ENCODE measurements at places on chromosomes 13 and 19. TPM values are rescaled to one million over a fixed set of nuclear protein-coding genes. Genes with fewer than 3 reads are reported as not detected.

Gene QPCTL
- total RNA-seq, result 1.2 TPM

Gene ZNF492
- 0.12 TPM for total RNA-seq

Gene PRR22
- total RNA-seq, result 0.84 TPM

Gene BRME1
- 0.72 TPM for total RNA-seq

GRCh38 chr19:46963093-46963734, 56.4 kb upstream of the NPAS1 start:
- DNase-seq, result no peak

GRCh38 chr19:14686411-14686810, 3.4 kb upstream of the ZNF333 start:
- no peak for DNase-seq

DNA sequence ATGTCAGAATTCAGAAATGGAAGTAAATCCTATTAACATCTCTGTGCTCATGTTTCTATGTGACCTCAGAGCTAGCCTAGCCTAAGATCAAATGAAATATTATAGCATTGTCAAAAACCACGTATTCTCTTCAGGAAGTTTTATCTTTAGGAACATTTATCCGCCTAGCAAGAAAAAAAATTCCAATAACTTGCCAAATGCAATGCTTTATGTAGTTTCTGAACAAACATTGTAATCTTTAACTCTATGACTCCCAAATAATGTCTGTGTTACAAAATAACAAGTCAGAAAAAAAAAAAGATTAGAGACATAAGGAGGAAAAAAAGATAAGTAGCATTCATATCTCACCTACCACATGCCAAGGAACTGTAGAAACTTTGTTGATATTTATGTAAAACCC, 18.4 kb upstream of the IPO5 start:
- DNase-seq, result no peak

GRCh38 chr13:48258002-48258401, 25.0 kb downstream of the ITM2B start:
- DNase-seq, result no peak

DNA sequence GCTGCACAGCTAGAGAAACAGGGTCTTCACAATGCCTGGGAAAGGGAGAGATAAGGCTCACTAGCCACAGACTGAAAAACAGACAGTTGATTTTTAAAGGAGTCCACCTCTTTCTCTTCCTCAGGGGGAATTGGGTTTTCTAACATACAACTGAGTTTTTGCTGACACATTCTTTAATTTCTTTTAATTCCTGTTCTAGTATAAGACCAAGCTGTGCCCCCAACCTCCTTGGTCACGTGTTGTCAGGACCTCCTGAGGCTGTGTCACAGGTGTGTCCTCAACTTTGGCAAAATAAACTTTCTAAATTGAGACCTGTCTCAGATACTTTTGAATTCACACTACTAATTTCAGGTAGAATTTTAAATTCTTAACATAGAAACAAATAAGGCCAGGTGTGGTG, 12.1 kb upstream of the ZNF492 start:
- DNase-seq, result no peak

DNA sequence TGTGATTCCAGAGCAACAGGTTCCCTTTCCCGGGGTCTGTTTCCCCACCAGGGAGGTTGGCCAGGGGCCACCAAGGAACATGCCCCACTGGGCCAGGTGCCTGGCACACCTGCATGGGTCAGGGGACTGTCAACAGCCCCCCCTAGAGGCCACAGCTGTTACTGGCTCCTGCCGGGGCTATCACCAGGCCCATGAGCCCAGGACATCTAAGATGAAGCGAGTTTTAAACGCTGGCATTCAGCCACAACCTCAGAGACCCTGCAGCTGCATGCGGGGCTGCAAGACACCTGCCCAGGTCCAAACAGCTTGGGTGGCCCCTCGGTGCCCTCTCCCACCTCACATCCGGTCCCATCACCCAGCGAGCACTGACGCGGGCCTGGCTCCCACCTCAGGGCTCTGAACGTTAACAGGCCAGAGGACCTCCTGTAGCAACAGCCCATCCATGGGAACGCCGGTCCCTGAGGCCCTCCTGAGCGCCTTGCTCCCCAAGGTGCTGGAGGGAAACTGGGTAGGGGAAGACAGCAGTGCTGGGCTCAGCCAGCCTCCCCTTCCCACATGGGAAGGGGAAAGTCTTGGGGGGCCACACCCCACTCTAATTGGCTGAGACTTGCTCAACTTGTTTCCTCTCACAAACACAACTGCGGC, 12.0 kb downstream of the KHSRP start:
- peak; percentile 48 for DNase-seq

DNA sequence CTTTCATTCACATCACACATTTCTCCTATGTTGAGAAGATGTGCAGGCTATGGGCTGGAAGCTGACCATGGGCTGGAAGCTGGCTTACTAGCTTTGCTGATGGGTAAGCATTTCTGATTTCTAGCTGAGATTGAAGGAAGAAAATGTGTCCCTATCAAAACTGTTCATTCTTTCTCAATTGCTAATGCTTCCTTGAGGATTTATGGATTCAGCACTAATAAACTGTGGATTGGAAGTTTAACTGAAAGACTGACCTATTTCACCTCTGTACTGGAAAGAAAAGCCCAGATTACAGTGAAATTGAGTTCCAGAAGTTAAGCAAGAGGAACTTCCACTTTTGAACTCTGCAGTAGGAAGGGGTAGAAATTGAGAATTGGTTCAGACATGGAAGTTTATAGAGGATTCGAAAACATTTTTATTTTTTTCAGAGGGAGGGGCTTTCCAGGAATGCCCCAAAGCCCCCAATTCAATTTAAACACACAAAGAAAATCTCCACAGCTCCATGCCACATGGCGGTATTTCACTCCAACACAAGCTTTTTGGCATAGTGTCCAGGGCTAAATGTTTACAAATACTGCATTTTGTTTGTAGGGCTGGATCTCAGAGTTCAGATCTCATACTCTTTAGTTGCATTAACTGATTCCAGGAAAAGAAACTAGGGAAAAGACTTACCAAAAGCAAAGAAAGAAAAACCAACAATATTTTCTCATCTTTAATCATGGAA, 61.2 kb upstream of the ARGLU1 start:
- no peak for DNase-seq

DNA sequence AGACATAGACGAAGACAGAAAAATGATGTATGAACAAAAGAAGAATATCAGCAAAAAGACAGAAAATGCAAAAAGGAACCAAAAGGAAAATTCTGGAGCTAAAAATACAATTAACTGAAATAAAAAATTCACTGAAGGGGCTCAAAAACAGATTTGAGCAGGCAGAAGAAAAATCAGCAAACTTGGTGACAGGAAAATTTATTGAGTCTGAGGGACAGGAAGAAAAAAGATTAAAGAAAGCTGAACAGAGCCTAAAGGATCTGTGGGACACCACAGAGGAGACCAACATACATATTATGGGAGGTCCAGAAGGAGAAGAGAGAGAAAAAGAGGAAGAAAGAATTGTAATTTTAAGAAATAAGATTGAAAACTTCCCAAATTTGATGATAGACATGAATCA, 7.4 kb upstream of the LSR start:
- no peak for DNase-seq

GRCh38 chr19:36152352-36153091, at the start of gene COX7A1:
Gene COX7A1 (minus strand): TSS chr19:36152447. CDS start chr19:36152407, 40 bp downstream.
- peak; percentile 92 for DNase-seq

DNA sequence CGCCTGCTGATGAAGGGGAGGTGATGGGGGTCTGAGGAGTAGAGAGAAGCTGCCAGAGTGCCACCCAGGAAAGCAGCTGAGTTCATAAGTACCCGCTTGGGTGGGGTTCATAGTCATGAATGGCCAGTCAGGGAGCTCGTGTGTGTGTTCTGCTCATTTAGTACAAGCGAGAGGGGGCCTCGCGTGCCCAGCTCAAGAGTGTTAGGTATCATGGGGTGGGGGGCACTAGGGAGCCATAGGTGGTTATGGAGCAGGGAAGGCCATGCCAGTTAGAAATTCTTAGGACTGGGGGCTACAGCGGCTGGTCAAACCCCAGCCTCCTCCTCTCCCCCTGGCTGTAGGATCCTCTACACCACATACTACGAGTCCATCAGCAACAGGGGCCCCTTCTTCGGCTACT, 46.8 kb downstream of the CD320 start:
- no peak for DNase-seq

DNA sequence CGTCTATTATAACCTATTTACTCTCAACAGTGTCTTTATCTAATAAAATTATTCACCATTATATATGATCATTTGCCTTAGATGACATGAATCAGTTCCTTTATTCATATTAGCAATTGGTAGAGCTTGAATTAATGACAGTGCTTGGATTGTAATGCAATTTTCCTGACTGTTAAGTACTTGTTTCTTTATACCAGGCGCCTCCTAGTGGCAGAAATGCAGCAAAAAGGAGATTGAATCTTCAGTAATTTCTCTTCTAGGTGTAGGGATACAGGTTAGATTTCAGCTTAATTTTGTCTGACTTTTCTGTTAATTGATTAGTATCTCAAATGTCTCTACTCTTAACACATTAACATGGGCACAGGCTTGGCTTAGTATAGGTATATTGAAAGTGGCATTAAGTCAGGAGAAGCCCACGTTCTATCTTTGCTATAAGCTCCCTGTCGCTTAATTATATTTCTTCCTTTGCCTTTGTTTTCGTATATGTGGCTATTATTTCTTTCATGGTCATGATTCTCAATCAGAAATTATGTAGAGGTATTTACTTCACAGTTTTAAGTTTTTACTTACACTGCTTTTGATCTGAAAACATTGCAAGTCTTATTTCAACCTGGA, 9.1 kb upstream of the LHFPL6 start:
- peak; percentile 40 for DNase-seq

- DNase-seq, result no peak
These were observed 11.8 kb upstream of the LRCH1 start for GRCh38 chr13:46541210-46541609.

- peak; percentile 87 for DNase-seq
These were observed 6.1 kb upstream of the KANK2 start for GRCh38 chr19:11203194-11204075.
